ENCODE measurements at places on chromosomes 1 and 21. TPM values are rescaled to one million over a fixed set of nuclear protein-coding genes. Genes with fewer than 3 reads are reported as not detected.

The CCDC190 gene
- total RNA-seq = not detected

The CDC42BPA gene
- 32.8 TPM for total RNA-seq

The SPATA46 gene
- total RNA-seq = not detected

The AIM2 gene
- not detected for total RNA-seq

The AVPR1B gene
- total RNA-seq = not detected

The PLA2G5 gene
- total RNA-seq = not detected

The KCNK2 gene
- 0.28 TPM for total RNA-seq

The IFNGR2 gene
- 47.9 TPM for total RNA-seq

The CD53 gene
- 0.49 TPM for total RNA-seq

The DCST2 gene
- 0.13 TPM for total RNA-seq

The PTGFRN gene
- total RNA-seq = 5.2 TPM

Data from Panc1 (cell line).